ENCODE measurements at places on chromosomes 13 and 19.

- DNase-seq = no peak
Measured at GRCh38 chr19:13796301-13797057, 1.2 kb downstream of the ZSWIM4 start.

GRCh38 chr19:771332-771785 is 20.4 kb downstream of the MISP start:
- no peak for DNase-seq

DNA sequence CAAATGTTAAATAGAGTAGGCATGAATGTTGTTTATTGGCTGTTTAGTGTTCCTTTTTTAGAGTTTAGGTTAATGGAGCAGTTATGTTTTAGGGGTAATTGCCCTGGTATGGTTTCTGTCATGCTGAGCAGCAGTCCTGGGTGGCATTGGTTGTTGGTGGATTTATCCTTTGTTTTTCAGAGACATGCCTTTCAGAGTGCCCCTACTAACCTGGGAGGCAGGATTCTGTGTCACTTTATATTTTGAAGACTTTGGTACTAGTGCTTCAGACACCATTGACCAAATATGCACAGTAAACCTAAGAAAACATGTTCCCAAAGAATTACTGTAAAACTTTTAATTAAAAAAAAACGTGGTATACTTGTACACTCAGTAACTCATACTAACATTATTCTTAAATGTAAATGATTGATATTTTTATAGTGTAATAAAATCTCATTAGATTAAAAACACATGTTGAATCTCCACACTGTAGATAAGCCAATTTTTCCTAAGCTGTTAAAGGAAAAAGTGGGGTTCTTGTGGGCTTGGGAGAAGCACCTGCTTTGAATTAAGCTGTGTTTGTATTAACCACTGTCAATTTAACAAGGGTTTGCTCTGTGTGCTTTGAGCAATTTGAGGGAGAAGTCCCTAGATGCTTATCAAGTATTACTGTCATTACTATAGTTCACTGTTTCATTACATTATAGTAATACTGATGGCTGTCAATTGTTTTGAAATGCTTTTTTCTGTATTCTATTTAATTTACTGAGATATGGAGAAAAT is 133.2 kb downstream of the LMO7 start:
- no peak for DNase-seq

DNA sequence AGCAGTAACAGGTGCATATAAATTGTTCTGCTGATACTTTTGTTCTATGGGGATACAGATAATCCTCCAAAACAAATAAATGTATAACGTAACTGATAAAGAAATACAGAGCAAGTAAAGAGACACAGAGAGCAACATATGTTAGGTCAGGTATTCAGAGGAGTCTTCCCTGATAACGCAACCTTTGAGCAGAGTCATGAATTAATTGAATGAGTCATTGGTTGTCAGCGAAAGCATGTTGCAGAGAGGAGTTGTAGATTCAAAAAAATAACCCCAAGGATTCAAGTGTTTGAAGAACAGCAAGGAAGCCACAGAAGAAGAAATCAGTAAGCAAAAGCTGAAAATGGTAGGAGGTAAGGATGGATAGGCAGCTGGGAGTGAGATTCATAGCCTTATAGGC is 245.2 kb downstream of the TBC1D4 start:
- DNase-seq = no peak

DNA sequence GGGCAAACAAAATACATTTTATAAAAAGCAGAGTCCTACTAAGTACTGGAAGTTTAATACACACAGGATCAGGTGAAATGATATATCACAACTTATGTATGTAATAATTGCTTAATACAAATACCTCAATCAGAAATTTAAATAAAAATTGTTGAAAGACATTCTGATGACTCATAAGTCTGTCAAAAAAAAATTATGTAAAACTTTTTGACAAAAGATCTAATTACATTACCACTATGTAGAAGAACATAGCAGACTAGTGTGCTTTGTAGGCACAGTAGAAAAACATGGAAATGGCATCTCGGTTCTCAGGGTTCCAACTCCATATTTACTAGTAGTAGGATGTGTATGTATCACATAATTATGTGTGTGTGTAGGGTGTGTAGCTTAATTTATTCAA is 156.2 kb downstream of the DNAJC3 start:
- no peak for DNase-seq

- DNase-seq = no peak
Measured at GRCh38 chr19:45276284-45276687, 25.2 kb downstream of the MARK4 start.

DNA sequence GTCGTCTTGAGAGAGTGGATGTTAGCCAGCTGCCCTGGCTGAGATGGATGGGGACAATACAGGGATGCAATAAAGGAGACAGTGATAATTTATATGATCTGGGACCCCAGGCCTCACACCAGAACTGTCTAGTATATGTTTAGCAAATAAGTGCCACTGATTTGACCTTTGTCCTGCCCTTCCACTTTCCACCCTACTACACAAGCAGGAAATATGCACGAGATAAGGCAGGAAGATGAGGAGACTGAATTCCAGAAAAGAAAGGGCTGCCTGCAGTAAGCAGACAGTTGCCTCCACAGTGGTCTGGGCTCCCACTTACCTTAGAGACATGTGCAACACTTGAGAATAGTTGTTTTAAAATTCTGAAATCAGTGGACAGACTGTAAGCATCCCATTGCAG is 80.2 kb upstream of the ZNF91 start:
- no peak for DNase-seq

- DNase-seq = no peak
Measured at GRCh38 chr19:16586991-16587832, 15.0 kb upstream of the SLC35E1 start.

DNA sequence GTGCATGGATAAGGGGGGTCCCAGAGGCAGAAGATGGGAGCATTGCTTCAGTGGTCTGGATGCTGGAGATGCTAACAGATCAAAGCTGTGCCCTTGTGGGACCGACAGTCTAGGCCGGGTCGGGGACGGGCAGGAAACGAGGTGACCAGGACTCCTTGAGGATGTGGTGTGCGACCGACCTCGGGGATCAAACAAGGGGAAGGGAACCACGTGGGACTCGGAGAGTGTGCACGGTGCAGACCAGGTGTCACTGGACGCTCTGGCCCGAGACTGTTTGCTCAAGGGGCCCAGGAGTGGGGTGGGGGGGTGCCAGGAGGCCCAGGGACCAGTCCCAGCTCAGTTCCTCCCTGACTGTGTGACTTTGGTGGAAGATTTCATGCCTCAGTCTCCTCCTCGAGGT is 6.0 kb downstream of the NFIC start:
- no peak for DNase-seq

DNA sequence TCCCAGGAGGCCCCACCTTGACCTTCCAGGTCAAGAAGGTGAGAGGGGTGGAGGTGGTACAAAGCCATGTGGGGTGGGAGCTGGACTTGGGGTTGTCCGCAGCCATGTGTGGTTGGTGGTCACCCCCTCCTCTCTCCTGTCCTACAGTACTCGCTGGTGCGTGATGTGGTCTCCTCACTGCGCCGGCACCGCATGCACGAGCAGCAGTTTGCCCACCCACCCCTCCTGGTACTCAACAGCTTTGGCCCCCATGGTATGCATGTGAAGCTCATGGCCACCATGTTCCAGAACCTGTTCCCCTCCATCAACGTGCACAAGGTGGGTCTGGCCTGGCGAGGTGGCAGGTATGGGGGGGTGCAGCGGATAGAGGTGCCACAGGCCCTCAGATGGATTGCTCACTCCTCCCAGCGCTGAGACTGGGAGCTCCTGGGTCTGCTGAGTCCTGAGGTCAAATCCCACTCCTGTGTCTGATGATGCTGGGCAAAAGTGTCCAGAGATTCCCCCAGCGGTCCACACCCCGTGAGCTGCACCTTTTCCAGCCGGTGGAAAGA is 1.7 kb downstream of the PPAN start:
- no peak for DNase-seq

DNA sequence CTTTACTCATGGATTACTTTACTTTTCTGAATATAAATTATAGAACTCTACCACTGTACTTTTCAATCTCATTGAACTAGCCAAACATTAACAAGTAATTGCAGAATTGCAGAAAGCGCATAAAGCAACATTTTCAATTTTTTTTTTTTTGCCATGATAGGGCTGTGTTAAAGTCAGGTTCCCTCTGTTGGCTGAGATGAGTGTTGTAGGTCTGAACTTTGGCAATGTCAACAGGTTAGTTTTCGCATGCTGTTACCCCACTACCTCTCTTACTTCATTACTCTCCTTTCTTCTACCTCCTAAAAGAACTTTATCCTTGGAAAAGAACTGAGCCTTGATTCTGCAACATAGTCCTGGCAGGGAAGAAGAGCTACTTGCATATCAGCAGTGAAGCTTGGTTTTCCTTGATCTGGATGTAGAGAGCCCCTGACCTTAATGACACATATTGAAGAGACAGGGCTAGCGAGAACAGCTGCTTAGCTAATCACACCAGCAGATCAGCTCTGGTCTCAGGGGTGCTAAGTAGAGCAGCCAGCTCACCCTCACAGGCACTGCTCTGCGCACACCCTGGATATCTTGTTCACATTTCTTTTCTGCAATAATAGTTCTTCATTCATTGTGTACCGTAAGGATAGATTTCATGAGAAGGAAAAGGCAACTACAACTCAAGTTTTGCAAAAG is 119.5 kb downstream of the FLT1 start:
- no peak for DNase-seq

- no peak for DNase-seq
Measured at GRCh38 chr19:31071136-31071855, 277.9 kb downstream of the TSHZ3 start.

GRCh38 chr13:103030776-103031175 is 35.4 kb downstream of the SLC10A2 start:
- DNase-seq = no peak

GRCh38 chr13:46926916-46927590 is 30.2 kb upstream of the HTR2A start:
- no peak for DNase-seq

- no peak for DNase-seq
Measured at GRCh38 chr19:18915639-18916038, 3.5 kb downstream of the COPE start.

DNA sequence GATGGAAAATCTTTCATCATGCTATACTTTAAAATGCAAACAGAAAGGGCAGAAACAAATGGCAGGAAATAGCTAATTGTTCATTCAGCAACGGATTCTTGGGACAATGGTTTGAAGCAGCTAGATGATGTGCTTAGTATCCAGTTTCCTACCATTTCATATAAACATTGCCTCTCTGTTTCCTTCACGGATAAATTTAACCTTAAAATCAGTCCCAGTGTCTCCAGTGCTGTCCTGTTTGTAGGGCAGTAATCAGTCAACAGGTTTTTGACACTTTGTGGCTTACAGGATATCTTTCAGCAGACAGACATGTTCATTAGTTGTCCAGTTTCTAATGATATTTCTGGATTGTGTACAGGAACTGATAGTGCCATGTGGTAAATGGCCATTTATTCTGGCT is 24.7 kb upstream of the RB1 start:
- no peak for DNase-seq
